Cardiac septum (tissue), 1 donor: ENCODE measurements at places on chromosomes 7 and 10. TPM values are rescaled to one million over a fixed set of nuclear protein-coding genes. Genes with fewer than 3 reads are reported as not detected.

GRCh38 chr10:24383681-24384106, 174.8 kb downstream of the KIAA1217 start:
- peak; percentile 91 for DNase-seq

- peak; percentile 50 for DNase-seq
Measured at GRCh38 chr7:155992974-155993373, 180.7 kb upstream of the SHH start.

OGDHL gene
- 11.5 TPM for total RNA-seq

ZNF33A gene
- 18.7 TPM for total RNA-seq

DNA sequence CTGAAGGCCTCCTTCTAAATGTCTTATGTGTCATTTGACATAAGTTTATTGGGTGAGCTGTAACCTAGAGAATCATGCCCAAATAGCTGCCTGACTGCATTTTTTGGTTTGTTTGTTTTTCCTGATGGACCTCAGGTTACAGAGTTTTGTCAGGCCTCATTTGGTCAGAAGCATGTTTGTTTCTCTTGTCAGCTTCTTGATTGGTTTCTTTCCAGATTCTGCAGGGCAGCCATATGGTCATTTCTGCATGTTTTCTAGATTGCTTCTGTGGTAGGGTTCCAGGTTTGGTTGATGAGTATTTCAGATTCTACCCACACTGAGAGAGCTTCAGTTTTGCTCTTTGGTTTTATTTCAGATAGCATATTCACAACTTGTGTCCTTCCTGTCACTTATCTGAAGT, 28.0 kb downstream of the GLCCI1 start:
- no peak for DNase-seq

DNA sequence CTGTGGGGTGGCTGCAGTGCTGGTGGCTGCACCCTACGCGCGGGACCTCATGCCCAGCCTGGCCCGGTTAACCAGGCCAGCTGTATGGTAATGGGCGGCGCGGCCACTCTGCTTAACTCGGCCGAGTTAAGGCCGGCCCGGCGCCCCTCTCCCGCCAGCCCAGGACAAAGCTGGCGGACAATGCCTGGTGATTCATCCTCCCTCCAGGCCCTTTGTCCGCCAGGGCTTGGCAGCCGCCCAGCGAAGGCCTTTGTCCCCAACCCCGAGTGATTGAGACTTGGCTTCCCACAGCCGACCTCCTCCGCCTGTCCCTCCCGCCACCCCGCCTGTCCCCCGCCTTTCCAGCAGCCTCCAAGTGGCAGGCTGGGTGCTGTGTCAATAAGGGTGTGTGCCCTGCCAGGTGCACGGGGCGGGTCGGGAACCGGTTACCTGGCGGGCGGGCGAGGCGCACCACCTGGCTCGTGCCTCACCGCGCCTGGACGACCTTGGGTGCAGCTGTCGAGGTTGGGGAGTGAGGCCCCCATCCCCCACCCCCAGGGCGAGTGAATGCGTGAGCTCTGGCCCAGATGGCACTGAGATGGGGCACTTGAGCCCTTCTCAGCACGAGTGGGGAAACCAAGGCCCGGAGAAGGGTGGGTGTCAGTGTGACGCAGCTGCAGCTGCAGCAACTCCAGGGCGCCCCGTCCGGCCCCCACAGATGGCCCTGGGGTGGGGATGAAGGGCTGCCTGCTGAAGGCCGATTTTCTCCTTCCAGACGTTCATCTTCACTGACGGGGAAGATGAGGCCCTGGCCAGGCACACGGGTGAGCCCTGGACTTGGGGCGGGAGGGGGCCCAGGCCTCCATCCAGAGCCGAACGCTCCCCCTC, 4.6 kb downstream of the LFNG start:
- peak; percentile 92 for DNase-seq

PHF14 gene
- 15.6 TPM for total RNA-seq

DNA sequence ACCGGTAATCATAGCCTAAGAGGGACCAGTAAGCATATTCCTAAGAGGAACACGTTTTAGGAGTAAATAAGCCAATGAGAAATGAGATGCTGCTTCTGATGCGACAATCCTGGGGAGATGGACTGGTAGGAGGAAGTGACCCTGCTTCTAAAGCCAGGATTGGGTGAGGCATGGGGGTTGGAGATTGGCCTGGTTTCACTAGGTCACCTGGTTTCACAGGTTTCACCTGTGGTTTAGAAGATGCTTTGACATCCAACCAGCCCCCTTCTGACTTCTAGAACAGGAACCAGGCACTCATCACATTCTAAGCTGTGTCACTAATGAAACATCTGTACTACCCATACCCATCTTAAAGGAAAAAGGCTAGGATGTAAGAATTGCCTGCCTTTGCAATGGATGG, 53.0 kb upstream of the BAMBI start:
- no peak for DNase-seq

- no peak for DNase-seq
Measured at GRCh38 chr7:95373323-95373722, 22.9 kb downstream of the PON3 start.

FAM20C gene
- 30.2 TPM for total RNA-seq

- no peak for DNase-seq
Measured at GRCh38 chr7:156038345-156038744, 226.1 kb upstream of the SHH start.

- no peak for DNase-seq
Measured at GRCh38 chr7:148398844-148399365, 191.7 kb upstream of the C7orf33 start.

DNA sequence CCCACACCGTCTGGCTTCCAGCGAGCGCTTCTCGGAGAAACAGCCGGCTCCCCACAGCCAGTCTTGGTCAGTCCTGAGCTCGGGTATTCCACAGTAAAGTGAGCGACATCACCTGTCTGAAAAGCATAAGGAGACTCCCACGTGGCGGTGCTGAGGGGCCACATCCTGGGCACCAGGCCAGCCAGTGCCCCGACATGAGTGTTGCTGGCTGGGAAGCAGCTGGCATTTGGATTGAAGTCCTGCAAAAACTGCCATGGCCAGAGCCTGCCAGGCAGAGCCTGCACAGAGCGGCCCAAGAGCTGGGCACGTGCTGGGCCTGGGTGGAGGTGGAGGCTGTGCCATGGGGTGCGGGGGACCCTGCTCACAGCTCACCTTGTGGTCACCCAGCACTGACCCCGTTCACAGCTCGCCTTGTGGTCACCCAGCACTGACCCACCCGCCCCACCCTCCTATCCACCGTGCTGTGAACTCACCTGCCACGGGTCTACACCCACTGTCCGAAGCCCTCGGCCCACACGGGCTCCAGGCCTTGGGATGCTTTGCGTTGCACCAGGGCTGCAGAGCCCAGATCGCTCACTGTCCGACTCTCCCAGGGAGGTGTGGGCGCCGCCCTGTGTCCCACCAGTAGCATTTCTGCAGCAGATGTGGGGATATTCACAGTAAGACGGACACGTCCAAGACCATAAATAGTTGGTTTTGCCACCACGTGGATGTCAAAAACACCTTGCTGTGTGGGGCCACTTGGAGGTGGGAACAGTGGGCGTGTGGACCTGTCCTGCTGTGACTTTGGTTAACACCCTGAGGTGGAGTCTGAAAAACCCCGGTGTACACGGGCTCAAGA, 48.8 kb downstream of the PITRM1 start:
- DNase-seq: no peak

- DNase-seq: no peak
Measured at GRCh38 chr10:74227697-74228424, 76.8 kb downstream of the ADK start.

CNNM1 gene
- 0.22 TPM for total RNA-seq

- no peak for DNase-seq
Measured at GRCh38 chr7:82562716-82563404, 119.3 kb upstream of the CACNA2D1 start.
